GM23338 (cell line): ENCODE measurements at places on chromosomes 3 and 15. TPM values are rescaled to one million over a fixed set of nuclear protein-coding genes. Genes with fewer than 3 reads are reported as not detected.

ACP3 gene
- total RNA-seq = 3.5 and 5.4 TPM in 2 replicates

C3orf70 gene
- total RNA-seq = 1.1 and 1.5 TPM in 2 replicates

PIF1 gene
- total RNA-seq = 193 and 200 TPM in 2 replicates

TTLL13 gene
- total RNA-seq = not detected in 2 replicates

ZBBX gene
- 0.08 and 0.90 TPM in 2 replicates for total RNA-seq

P2RY13 gene
- not detected in 2 replicates for total RNA-seq

TGM5 gene
- not detected in 2 replicates for total RNA-seq

SEMA3G gene
- total RNA-seq = 2.2 and 2.5 TPM in 2 replicates

STAC gene
- total RNA-seq = 17.1 and 22.9 TPM in 2 replicates

ACKR2 gene
- 0.35 and 0.58 TPM in 2 replicates for total RNA-seq

PAQR5 gene
- total RNA-seq = 14.5 and 17.7 TPM in 2 replicates

SPATA12 gene
- total RNA-seq = 0.10 TPM in 1 of 2 replicates, not detected in the other

MAGEF1 gene
- 66.5 and 79.4 TPM in 2 replicates for total RNA-seq

ZIC1 gene
- 0.19 and 0.21 TPM in 2 replicates for total RNA-seq

KBTBD8 gene
- total RNA-seq = 19.9 and 20.2 TPM in 2 replicates

CPNE9 gene
- 7.8 and 8.8 TPM in 2 replicates for total RNA-seq

PAK6 gene
- total RNA-seq = 6.6 and 20.0 TPM in 2 replicates

HACD2 gene
- total RNA-seq = 29.9 and 31.5 TPM in 2 replicates

SNTN gene
- not detected in 2 replicates for total RNA-seq

QRICH1 gene
- total RNA-seq = 114 and 149 TPM in 2 replicates

DZIP1L gene
- total RNA-seq = 11.4 and 19.5 TPM in 2 replicates

BOC gene
- total RNA-seq = 3.0 and 4.1 TPM in 2 replicates

LRTM1 gene
- total RNA-seq = not detected in 2 replicates

SERINC4 gene
- not detected in 2 replicates for total RNA-seq

CX3CR1 gene
- 0.24 TPM in 1 of 2 replicates, not detected in the other for total RNA-seq

EPHB3 gene
- total RNA-seq = 1.0 and 2.0 TPM in 2 replicates

IL12A gene
- total RNA-seq = 0.31 and 0.69 TPM in 2 replicates

C3orf22 gene
- not detected in 2 replicates for total RNA-seq

HHATL gene
- total RNA-seq = not detected in 2 replicates

SLC28A1 gene
- total RNA-seq = not detected in 2 replicates

SNX22 gene
- 1.9 and 5.7 TPM in 2 replicates for total RNA-seq

C3orf52 gene
- total RNA-seq = 14.1 and 16.6 TPM in 2 replicates

KCNH8 gene
- total RNA-seq = 2.0 and 3.4 TPM in 2 replicates

SST gene
- not detected in 2 replicates for total RNA-seq

BBX gene
- 35.2 and 82.2 TPM in 2 replicates for total RNA-seq

ULK4 gene
- total RNA-seq = 14.3 and 41.4 TPM in 2 replicates

EFCAB12 gene
- 0.24 and 0.54 TPM in 2 replicates for total RNA-seq

KCNMB3 gene
- total RNA-seq = 0.58 and 1.3 TPM in 2 replicates

GOLGA8G gene
- total RNA-seq = not detected in 2 replicates

CCR8 gene
- not detected in 2 replicates for total RNA-seq

CHST13 gene
- 8.4 TPM in 2 replicates for total RNA-seq

DAZL gene
- 5.3 and 5.9 TPM in 2 replicates for total RNA-seq

MNS1 gene
- 2.9 and 8.9 TPM in 2 replicates for total RNA-seq

STRA6 gene
- 9.9 and 14.1 TPM in 2 replicates for total RNA-seq

FRMD5 gene
- total RNA-seq = 10.1 and 17.3 TPM in 2 replicates

TMEM45A gene
- 6.5 and 7.0 TPM in 2 replicates for total RNA-seq

GYG1 gene
- 40.9 and 45.6 TPM in 2 replicates for total RNA-seq

NPAP1 gene
- 0.24 and 0.47 TPM in 2 replicates for total RNA-seq

IL16 gene
- total RNA-seq = not detected in 2 replicates

FBXO22 gene
- total RNA-seq = 79.8 and 89.8 TPM in 2 replicates

HHLA2 gene
- total RNA-seq = not detected in 2 replicates

GABRB3 gene
- total RNA-seq = 119 and 131 TPM in 2 replicates

USP50 gene
- not detected in 2 replicates for total RNA-seq

LNP1 gene
- 5.3 and 6.7 TPM in 2 replicates for total RNA-seq
